ENCODE measurements at places on chromosomes 7 and 10.

DNA sequence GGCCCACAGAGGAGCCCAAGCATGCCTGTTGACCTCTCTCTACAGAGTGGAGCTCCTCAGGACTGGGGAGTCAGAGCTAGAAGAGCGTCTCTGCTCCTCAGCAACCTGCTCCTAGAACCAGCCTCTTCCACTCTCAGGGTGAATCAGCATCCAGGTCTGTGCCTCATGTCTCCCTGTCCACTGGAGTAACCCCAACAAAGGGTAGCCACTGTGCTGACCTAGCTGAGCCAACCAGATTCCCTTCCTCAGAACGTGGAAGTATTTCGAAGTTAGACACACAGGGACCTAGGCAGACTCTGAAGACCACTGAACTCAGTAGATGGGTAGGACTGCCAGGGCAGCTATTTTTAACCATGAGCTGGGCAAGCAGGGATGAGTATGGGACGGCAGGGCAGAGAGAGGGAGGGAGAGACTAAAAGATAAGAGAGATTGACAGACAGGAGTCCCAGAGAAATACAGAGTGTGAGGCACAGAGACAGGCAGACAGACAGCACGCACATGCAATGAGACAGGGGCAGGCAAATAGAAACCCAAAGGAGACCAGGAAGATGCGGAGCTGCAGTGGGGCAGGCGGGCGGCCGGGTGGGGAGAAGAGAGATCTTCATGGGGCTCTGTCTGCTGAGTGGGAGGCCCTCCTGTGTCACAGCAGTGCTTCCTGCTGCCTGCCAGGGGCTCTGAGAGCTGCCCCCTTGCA, 56.7 kb downstream of the OSBPL3 start:
- no peak for DNase-seq

- no peak for DNase-seq
Observed at GRCh38 chr7:82291931-82292330, 151.6 kb downstream of the CACNA2D1 start.

- no peak for DNase-seq
Observed at GRCh38 chr7:156368053-156368843, 272.3 kb upstream of the RNF32 start.

DNA sequence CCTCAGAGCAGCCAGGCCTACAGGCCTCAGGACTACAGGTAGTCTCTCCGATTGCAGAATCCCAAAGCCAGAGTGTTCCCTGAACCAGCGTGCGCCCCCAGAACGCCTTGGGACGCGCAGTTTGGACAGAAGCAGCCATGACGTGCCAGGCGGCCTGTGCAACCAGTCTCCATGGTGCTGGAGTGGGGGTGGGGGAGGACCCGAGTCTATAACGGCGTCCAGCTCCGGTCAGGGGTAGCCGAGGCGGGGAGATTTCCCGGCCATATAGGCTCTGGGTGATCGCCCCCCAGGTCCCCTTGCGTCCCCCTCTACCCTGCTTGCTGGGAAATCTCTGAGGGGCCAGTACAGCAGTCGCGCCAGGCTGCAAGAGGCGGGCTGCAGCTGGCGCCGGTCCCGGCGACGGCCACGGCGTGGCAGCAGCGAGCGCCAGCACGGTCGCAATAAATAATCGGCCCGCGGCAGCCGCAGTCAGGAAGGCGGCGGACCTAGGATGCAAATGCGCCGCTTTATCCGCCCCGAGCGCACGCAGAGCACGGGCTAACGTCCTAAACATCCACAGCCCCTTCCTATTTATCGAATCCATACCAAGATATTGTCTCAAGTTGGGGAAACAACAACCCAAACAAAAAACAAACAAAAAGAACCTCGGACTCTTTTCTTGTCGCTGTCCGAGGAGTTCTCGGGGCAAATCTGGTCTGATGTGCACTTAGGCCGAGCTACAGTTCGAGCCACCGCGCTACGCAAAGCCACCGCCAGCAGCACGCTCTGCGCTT, 1.6 kb downstream of the HOXA3 start:
- peak; percentile 77 for DNase-seq

DNA sequence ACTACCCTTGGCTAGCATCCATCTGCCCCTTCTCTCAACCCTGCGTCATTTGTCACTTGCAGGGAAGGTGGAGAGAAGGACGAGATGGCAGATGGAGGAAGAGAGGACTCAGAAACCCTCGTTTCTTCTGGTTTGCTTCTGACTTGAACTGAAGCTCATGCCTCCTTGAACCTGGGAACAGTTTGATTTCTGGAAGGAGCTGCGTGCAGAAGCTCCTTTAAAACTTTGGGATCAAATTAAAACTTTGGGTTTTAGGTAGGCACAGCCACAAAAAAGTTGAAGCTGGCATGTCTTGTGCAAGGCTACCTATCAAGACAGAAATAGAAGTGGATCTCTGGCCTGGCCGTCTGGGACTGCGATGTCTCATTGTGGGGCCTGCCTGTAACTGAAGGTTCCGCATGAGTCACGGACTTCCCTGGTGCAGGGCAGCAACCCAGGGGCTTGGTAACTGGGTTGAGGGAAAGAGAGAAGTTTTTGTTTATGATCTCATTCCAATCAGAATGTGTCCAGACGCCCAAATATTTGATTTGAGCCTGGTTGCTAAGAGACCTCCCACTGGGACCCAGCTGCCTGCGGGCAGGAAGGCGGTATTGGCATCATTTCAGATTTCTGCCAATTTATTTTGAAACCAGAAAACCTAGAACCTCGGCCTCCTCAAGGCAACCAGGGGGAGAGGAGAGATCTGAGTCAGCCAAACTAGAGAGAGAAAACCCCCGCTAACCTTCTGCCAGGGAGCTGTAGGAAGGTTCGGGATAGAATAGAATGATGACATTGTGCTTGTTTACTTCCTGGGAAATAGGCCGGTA, 15.8 kb upstream of the CAMK1D start:
- DNase-seq = peak; percentile 57

DNA sequence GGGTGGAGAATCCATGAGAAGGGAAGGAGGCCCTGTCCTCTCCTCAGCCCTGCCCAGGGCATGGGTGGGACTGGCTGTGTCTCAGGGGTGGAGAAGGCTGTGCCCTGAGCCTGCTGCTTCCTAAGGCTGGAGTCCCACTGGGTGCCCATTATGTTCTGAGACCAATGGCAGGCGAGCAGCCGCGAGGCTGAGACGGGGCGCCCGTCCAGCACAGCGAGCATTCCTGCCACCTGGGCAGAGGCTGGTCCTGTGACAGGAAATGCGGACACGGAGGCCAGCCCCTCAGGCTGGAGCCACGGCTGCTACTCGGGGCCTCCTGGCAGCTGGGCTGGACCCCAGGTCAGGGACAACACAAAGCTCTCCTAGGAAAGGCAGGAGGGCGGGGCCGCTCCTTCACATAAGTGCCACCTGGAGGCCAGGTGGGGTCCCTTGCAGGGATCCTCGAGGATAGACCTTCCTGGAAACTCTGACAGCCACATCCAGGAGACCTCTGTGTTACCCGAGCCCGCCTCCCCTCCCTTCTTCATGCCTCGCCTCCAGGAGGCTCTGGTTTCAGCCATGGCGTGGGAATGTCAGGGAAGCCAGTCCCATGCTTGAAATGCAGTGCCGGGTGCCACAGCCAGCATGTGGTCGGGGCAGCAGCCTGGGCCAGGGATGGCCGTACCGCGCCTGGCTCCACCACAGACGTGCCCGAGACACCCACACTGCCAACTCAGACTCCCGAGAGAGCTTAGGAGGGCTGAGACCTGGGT, 173.9 kb downstream of the USP6NL start:
- DNase-seq = no peak

DNA sequence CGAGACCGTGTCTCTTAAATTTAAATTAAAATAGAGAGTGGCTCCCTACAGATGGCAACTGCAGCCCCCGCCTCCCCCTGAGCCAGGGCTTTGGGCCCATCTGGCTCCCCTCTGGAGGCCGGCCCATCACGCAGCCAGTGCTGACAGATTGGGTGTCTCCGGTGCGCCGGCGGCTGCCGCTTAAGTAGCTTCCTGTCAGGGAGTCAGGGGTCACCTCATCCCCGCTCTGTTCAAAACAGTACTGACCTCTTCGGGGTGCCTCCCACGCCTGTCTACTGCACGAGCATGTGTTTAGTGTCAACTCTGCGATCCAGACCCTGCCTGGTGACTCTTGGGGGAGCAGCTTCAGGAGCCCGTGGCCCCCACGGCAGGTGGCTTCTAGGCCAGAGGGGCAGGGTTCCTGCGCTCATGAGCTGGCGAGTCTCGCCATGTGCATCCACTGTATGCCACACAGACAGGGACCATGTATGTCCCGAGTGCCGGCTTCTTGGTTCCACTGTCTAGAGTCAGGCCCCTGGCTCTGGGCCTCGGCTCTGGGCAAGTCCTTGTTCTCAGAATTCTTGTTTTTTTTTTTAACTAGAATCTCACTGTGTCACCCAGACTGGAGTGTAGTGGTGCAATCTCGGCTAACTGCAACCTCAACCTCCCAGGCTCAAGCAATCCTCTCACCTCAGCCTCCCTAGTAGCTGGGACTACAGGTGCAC, 36.1 kb downstream of the KCTD7 start:
- DNase-seq = no peak

DNA sequence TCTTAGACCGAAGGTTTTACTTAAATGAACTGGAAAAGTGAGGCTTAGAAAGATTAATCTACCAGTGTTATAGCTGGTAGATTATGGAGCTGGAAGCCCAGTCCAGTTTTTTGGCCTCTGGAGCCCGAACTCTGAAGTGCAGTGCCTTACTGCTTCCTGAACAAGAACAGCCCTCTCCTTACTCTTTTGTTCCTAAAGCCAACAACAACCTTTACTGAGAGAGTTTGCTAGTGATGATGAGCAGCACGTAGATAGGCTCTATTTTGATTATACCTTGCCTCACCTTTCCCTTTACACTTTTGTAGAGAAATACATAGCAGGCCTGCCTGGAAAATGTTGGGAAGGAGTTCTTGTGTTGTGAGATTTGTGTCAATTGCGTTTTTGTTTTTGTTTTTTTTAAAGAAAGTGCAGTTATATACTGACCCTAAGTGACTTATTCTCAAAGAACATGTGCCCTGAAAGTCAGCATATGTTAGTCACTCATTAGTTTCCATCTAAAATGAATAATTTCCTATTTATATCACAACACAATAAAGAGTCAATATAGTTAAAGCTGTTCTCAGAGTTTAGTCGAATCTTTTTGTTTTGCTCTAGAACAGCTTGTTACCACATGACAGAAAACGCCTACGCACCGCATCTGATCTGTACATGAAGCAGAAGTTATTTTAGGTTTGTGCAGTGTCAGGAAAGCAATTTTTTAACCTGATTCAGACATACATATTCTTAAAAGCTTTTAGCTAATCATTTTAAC, 33.0 kb downstream of the PLEKHA1 start:
- peak; percentile 63 for DNase-seq

- DNase-seq = no peak
Observed at GRCh38 chr10:74523199-74523598, 303.2 kb upstream of the KAT6B start.

GRCh38 chr10:132363921-132364593, 32.1 kb downstream of the LRRC27 start:
- DNase-seq = peak; percentile 24

- DNase-seq = no peak
Observed at GRCh38 chr7:31896925-31897324, 173.3 kb downstream of the PDE1C start.

- DNase-seq = no peak
Observed at GRCh38 chr10:42954766-42955492, 121.9 kb upstream of the RET start.

DNA sequence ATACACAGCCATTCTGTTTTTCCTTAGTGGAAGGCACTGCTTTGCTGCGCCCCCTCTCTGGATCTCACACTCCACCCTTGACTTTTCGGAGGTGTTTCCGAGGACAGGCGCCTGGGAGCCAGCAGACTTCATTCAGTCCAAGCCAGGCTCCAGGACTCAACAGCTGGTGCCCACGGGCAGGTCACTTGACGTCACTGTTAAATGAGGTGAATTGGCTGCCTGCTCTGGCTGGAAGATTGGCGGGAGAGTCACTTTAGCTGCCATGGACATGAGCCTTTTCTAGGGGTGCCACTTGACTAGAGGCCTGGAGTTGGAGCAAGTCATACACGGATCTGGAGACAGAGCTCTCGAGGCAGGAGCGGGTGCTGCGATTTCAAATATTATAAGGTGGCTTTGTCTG, 3.2 kb downstream of the HTRA1 start:
- DNase-seq = no peak

All from activated CD4-positive, alpha-beta T cell treated with anti-CD3 and anti-CD28 coated beads for 48 hours (primary cell).